ENCODE measurements at places on chromosomes 13 and 19. TPM values are rescaled to one million over a fixed set of nuclear protein-coding genes. Genes with fewer than 3 reads are reported as not detected.

- no peak for DNase-seq
These were observed 95.3 kb downstream of the UFM1 start for GRCh38 chr13:38444904-38445303.

DNA sequence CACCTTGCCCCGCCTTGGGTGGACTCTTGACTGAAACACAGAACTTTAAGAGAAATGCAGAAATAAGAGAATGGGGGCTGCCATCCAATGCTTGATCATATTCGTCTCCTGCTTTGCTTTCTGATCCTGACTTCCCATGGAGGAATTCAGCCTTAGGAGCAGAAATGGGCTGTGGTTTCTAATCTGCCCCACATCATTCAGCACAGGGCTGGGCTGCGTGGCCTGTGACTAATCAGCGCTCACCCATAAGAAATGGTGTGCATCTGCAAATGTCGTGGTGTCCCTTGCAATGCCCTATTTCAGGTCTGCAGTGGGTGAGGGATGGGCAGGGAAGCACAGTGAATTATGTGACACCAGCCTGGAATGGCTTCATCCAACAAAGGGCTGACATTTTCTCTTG is 60.7 kb upstream of the URI1 start:
- DNase-seq = no peak

DNA sequence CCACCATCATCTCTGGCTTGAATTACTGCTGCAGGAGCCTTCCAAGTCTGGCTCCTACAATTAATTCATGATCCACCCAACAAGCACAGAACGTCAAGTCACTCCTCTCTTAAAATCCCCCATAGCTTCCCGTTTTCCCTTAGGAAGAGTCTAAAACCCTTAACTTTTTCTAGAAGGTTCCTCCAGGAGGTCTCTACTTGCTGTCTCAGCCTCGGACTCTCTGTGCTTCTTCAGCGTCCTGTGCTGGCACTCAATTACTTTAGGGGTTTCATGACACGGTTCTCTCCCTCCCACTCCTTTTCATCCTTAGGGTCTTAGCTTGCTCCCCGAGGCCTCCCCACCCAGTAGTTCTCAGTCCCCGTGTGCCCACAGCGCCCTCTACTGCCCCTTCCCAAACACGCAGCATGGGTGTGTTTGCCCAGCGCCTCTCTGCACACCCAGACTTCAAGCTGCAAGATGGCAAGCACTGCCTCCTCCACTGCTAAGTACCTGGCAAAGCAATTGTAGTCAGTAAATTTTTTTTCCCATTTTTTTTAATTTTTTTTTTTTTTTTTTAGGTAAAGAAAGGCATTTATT is 25.8 kb upstream of the MAP3K10 start:
- DNase-seq = peak; percentile 45

DNA sequence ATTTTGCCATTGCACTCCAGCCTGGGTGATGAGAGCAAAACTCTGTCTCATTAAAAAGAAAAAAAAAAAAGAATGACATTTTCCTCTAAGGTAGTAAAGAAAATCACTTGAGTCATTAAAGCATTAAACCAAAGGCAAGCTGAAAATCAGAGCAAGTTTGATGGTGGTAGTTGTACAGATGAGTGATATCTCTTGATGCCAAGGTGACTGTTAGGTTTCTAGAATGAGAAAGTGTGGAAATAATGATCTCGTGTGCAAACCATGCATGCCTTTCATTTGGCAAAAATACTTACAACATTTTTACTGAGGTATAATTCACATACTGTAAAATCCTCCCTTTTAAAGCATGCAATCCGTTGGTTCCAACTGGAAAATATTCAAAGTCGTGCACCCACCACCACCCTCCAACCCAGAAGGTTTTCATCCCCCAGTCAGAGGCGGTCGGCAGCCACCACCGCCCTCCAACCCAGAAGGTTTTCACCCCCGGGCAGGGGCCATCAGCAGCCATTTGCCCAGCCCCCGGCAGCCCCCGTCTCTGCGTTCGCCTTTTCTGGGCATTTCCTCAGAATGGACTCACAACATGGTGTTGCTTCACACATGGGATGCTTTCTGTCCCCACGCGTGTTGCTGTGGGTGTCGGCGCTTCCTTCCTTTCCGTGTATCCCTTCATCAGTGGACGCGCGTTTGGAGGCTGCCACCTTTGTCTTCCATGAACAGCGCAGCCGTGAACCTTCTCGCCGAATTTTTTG is 90.2 kb downstream of the ATP11A start:
- DNase-seq = no peak

GRCh38 chr13:23956106-23956505 is 58.8 kb upstream of the C1QTNF9B start:
- DNase-seq = no peak

- DNase-seq = no peak
These were observed 204.6 kb upstream of the TSC22D1 start for GRCh38 chr13:44780591-44781280.

DNA sequence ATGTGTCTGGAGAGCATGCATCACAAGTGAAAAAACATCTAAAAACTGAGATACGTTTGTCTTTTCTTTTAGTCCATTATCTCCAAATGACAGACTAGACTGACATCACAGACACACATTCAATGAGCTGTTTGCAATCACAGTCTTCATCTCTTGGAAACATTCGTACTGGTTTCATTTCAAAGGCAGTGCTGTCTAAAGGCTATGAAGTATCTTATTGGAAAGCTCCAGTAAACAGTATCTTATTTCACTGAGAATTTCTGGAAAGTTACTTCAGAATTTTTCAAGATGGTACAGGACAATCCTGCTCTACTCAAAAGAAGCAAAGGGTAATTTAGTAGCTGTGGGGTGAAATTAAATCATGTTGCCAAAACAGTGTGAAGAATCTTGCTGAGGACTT is 53.5 kb upstream of the TNFRSF19 start:
- no peak for DNase-seq

DNA sequence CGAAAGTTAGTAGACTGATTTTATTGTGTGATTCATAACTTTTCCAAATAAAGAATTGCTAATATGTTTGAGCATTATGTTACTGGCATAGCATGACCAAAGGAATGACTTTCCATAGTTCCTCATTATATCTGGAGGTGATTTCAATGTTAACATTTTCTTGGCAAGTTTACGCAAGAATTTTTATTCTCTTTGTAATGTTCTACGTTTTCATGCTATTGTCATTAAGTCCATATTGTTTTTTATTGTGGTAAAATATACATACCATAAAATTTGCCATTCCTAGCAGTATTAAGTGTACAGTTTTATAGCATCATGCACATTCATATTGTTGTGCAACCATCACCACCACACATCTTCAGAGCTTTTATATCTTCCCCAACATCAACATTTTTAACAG is 14.8 kb downstream of the KCTD12 start:
- no peak for DNase-seq

DNA sequence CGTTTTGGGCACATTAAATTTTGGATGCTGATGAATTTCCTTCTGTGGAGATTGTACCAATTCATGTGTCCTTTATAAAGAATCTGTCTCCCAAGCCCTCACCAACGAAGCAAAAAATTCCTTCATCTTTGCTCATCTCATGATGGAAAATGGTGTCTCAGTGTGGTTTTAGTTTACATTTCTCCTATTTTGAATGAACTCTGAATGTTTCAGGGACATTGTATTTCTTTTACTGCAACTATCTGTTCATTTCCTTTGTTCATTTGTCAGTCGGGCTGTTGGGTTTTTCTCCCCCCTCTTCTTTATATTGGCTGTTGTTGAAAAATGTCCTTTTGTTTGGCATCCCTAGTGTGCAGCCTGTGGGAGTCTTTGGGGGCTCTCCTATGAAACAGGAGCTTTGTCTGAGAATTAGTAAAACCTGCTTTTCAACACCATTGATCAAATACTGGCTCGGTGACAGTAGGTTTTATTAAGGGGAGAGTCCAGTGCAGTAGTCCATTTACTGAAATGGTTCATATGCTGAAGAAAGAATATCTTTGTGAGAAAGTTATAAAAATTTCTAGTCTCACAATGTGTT is 91.3 kb upstream of the C1QTNF9B start:
- DNase-seq = no peak

Gene TUBA3C
- not detected for total RNA-seq

Gene NCAN
- total RNA-seq = 162 TPM

Gene RXFP2
- total RNA-seq = 0.82 TPM

Gene CFAP97D2
- not detected for total RNA-seq

Gene ZNF528
- total RNA-seq = 48.1 TPM

Gene MRPS31
- 24.5 TPM for total RNA-seq
